ENCODE measurements at places on chromosomes 6 and 20. TPM values are rescaled to one million over a fixed set of nuclear protein-coding genes. Genes with fewer than 3 reads are reported as not detected.

GRCh38 chr6:17250237-17250636 is 30.9 kb upstream of the RBM24 start:
- DNase-seq: no peak

GRCh38 chr6:64439274-64439673 is 803.7 kb downstream of the PHF3 start:
- DNase-seq: no peak

- no peak for DNase-seq
Observed at GRCh38 chr20:25006431-25007167, 14.0 kb upstream of the APMAP start.

DNA sequence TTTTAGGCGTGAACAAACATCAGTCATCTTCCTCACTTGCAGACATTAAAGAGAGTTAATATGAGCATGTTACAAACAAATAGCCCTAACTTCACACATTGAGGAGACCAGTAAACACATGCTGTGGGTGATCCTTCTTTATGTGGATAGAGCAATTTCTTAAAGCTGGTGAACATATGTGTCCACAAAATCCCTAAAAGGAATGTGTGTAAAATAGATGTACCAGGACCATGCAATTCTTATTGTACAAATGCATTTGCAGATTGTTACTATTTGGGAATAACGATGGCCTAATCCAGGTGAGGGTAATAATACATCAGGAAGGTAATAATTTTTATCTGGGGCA is 228.9 kb downstream of the ALDH8A1 start:
- no peak for DNase-seq

- no peak for DNase-seq
Observed at GRCh38 chr6:141195251-141195832, 937.4 kb upstream of the GJE1 start.

- DNase-seq: no peak
Observed at GRCh38 chr20:19785173-19785982, 27.3 kb downstream of the RIN2 start.

Gene OXT
- 0.33 TPM for total RNA-seq

DNA sequence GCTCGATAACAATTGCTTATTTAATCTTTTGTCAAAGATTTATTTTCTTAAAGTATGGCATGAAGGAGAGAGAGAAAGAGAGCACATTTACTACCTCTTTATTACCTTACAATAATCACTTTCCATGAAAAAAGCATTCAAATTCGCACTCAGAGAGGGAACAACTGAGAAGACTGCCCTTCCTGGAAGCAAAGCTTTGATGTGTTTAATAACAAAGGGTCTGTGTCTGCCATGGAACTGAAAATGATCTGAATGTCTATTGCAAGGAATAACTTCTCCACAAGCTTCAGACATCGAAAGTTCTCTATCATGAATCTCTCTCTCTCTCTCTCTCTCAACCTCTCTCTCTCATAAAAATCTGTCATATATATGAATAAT is 308.9 kb downstream of the HDGFL1 start:
- DNase-seq: no peak

Gene HTR1E
- total RNA-seq: 1.7 TPM

GRCh38 chr20:42742926-42743325 is 446.8 kb downstream of the PTPRT start:
- DNase-seq: no peak

DNA sequence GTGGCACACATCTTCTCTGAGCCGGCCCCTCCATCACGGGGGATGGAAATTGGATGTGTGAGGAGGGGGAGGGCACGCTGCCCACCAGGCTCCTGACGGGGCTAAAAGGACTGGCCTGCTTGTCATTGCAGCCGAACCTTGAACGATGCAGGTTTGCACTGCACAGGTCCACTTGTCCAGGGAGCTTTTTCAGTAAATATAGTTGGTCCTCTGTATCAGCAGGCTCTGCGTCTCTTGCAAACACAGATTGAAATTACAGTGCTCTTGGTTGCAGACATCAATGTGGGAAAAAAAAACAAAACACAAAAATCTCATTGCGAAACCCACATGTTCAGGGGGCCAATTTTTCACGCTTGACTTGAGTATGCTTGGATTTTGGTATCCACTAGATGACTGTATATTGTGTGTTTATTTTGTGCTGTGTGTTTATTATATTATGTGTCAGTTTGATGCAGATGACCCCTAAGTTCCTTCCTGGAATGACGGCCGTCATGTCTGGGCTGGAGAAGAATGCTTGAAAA is 29.2 kb downstream of the ERMARD start:
- no peak for DNase-seq

Gene PRND
- total RNA-seq: 9.0 TPM

DNA sequence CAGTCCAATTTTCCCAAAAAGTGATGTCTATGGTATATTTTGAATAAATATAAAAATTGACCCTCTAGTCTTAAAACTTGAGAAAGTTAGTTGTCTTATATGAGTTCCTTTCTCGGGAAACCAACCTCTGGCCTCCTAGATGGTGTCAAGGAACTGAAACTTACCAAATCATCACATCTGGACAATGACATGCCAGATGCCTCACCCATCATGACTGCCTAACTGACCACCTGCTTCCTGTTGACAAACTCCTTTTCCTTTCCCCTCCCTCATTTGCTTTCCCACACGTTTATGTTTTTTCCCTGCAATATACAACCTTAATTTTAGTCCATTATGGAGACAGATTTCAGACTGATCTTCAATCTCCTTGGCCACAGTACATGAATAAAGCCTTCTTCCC is 731.0 kb downstream of the EPHA7 start:
- DNase-seq: no peak

- DNase-seq: no peak
Observed at GRCh38 chr20:54133434-54134427, 40.1 kb downstream of the CYP24A1 start.

Gene CST4
- total RNA-seq: not detected

DNA sequence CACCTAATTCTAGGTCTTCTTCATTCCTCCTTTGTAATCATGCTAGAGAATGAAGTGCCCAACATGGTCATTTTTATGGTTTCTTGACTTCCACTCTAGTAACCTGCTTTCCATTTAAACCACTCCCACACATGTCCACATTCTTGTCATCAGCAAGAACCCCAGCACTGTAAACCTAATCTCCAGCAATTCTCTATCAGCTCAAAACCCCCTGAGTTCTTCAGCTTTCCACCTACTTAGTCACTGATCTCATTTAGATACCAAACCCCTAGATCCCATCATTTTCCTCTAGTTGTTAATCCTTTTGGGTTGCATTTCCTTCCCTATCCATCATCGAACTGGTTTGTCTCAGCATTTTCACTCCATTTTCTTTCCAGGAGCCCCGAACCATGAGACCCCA is 49.7 kb downstream of the GOPC start:
- DNase-seq: no peak

DNA sequence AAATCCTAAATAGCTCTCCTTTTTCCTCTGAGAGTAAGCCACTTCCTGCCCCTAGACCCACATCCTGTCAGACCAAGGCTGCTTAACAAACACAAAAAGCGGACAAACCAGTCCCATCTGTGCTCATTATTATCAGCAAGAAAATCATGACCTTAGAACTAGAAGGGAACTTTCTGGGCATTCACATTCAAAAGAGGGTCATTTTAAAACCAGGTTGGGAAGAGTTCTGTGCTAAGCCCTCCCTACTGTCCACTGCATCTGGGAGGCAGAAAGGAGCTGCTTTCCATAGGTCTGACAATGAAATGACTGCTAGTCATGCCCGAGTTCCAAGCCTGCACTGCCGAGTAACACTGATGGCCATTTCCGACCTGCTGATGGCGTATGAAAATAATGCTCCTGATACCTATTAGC is 15.4 kb downstream of the EZR start:
- no peak for DNase-seq

Gene C6orf58
- total RNA-seq: 0.17 TPM

- no peak for DNase-seq
Observed at GRCh38 chr20:58634059-58634458, 17.0 kb upstream of the STX16 start.
